ENCODE measurements at places on chromosomes 16 and 17. TPM values are rescaled to one million over a fixed set of nuclear protein-coding genes. Genes with fewer than 3 reads are reported as not detected.
A peak's percentile ranks its signal among the peaks of the same experiment; 100 is the strongest.

SOST gene
- not detected for total RNA-seq

DNA sequence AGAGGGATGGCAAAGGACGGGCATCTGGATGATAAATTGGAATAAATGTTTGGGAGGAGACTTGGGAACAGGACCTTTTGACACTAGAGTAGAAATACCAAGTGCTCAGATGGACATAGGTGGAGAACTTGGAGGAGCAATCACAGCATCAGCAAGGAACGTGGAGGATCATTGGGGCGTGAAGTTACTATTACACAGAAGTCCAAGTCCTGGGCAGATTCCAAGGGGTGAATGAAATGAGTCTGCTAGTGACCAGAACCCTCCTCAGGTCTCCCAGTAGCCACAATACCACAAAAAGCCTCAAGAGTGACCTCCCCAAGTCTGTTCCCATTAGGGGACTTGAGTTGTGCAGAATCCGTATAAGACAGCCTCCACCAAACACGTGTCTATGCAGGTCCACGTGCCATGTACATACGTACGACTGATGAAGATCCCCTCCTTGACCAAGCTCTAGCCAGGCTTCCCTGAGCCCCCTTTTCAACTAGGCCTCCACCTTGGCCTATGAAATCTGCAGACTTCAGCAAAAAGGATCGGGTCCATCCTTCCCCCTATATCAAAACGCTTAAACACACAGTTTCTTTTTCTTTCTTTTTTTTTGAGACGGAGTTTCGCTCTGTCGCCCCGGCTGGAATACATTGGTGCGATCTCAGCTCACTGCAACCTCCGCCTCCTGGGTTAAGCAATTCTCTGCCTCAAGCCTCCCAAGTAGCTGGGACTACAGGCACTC, 2.2 kb downstream of the C17orf67 start:
- no peak for DNase-seq
- peaks cover 21% of the 10 kb centered on the region for H3K4me1 ChIP-seq
- no peaks in the 10 kb centered on the region for H3K36me3 ChIP-seq
- H3K4me3 ChIP-seq, result peak overlapping the region; percentile 95
- H3K27ac ChIP-seq, result peak overlapping the region; percentile 92

- H3K4me1 ChIP-seq, result no peaks in the 10 kb centered on the region
- H3K4me3 ChIP-seq, result no peak overlapping the region
- no peak overlapping the region for H3K27ac ChIP-seq
- no peak for DNase-seq
These were observed 111.3 kb downstream of the BANP start for GRCh38 chr16:88062341-88063210.

FBXO39 gene
- 0.44 TPM for total RNA-seq

CHP2 gene
- total RNA-seq, result not detected

Data from T-helper 17 cell (primary cell).